ENCODE measurements at places on chromosomes 4 and X.

DNA sequence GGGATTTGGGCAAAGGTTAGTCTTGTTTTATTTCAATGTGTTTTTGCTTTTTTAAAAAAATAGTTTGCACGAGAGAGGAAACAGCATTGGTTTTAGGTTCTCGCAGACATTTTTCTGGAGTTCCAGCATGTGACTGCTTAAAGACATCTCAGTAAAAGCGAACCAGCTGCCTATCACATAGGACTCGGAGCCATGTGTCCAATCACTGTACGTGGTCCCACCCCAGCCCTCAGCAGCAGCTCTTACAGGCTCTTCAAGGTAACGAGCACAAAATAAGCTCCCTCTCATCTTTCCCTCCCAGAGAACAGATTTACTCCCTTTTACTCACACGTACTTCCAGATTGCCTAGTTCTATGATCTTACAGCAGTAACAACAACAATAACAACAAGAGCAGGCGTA, 68.7 kb downstream of the MCF2 start:
- DNase-seq = peak; percentile 1

DNA sequence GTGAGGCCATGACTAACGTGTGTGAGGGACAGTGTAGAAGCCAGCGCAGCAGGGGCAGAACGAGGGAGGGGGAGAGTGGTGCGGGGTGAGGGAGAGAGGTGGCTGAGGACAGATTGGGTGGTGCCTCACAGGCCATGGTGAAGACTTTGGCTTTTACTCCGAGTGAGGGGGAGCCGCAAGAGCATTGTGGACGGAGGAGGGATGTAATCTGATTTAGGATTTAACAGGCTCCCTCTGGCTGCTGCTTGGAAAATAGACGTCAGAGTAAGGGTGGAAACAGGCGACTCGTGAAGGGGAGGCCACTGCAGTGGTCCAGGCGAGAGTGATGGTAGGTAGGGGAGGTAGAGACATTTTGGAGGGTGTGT, 13.0 kb downstream of the PPP1R3F start:
- peak; percentile 24 for DNase-seq

DNA sequence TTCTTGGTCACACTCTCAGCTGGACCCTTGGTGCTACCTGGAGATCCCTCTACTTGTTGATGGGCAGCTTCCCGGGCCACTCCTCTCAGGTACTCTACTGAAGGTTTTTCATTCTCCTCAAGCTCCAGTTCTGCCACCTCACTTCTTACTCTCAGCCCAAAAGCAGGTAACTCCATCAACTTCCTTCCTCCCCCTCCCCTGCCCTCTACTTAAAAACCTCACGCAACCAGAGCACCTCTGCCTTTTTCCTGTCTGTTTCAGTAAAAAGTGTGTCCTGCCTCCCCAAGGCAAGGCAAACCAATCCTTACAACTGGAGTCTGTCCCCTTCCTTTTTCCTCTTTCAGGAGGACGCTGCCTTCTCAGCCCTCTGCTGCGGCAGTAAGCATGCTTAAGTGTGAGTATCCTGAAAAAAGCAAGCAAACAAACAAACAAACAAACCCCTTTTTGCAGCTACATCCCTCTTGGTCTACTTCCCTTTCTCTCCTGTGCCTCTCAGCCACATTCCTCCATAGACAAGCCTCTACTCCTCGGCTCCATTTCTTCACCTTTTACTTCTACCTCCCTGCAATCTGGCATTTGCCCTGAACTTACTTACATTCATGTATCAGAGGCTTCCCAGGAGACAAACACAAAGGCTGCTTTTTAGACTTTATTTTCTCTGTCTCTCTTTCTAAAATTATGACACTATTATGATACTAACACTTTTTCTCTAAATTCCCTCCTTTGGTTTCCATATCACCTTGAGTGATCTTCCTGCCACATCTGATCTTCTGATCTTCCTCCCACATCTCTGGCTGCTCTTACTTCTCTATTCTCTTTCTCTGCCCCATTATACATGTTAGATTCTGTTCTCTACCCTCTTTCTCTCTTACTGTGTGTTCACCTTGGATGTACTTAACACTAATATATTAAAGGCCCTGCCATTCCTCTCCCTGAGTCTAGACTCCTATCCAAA, 5.4 kb downstream of the ALPK1 start:
- no peak for DNase-seq

DNA sequence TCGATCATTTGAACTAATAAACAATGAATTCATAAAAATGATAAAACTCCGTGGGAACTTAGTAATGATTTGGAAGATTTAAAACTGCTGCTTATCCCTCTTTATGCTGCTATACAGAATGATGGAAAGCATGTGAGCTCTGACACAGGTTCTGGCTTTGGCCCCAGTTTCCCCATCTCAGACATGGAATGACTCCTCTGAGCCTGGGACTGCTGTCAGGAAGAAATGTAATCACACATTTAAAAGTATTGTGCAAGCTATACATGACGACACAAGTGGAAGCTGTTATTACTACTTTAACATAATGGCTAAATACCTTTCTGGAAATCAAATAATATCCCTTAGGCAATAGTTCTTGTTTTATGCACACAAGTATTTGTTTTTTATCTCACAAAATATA, 161.7 kb downstream of the DCHS2 start:
- no peak for DNase-seq

DNA sequence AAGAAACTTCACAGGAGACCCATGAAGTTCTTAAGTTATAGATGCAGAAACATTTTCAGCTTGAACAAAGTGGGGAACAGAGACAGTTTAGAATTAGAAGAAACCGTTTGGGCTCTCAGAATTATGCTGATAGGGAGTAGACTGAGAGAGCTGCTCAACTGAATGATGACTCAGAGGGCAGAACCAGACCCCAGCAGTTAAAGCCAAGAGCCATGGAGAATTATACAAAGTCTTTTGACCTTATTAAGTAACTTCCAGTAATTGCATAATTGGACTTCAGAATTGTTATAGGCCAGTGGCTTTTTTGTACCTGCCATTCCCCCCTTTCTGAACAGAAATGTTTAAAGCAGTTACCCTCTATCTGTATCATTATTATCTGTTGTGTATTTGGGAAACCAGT, 642.1 kb downstream of the CCSER1 start:
- no peak for DNase-seq

- DNase-seq = no peak
Measured at GRCh38 chr4:140117947-140118346, 36.0 kb downstream of the MAML3 start.

GRCh38 chr4:182093431-182093831, 149.8 kb upstream of the TENM3 start:
- DNase-seq = no peak

GRCh38 chrX:148620023-148620422, 119.6 kb downstream of the AFF2 start:
- DNase-seq = no peak

- no peak for DNase-seq
Measured at GRCh38 chr4:168631241-168632162, 134.7 kb downstream of the PALLD start.

DNA sequence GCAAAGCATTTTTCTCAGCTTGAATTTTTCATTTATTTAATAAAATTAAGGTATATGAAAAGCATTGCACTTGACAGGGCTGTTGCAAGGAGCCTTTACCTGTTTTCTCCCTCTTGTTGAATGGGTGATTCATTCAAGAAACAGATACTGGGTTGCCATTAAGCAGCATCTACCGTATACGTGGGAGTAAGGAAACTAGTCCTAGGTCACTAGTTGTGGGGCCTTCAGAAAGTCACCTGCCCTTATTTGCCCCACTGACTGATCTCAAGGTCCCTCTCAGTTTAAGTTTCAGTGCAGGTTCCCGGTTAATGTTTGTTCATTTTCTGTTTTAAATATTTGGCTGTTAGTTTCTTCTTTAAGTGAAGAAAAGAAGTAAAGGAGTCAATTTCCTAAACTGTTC, 34.0 kb downstream of the LHFPL1 start:
- no peak for DNase-seq

Data from amygdala (tissue), 56 donors.